Effector memory CD8-positive, alpha-beta T cell (primary cell): ENCODE measurements at places on chromosomes 3 and 15.

DNA sequence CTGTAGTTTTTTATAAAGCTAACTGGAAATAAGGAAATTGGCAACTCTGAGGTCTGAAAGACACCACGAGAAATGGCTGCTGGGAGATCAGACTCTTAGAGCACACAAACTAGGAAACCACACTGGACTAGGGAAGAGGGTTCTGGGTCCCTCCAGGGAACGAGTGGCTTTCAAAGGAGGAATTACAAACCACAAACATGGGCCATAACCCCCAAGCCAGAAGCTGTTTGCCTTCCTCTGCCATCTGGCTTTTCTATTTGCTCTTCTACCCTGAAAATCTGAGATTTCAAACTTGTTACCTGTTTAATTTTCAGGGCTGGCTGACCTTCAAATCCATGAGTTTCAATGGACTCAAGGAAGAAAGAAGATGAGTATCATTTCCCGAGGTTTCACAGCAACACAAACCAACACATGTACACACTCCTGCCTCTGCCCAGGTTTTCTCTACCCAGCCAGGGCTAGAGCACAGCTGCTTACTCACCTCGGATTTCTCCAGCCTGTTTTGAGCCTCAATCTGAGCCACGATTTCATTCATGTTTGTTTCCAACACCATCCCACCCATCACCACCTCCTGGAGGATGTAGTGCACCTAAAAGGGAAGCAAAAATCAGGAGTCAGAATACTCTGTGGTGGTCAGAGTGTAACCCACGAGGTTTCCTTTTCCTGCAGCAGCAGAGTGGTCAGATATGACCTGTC is 22.6 kb upstream of the ANPEP start:
- DNase-seq: no peak

DNA sequence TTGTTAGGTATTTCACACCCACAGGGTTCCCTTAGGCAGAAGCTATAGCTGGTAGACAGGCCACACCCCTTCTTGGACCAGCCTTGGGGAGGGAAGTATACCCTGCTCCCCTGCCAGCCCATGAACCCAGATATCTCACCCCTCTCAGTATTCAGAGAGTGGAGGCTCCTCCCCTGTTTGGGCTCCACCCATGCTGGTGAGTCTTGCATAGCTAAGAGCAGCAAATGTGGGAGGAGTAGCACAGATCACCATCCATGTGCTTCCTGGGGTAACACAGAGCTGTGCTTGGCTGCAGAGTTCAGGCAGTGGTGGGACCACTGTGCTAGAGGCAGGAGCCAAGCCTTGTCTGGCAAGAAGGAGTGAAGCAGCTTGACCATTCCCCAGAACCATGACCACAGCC is 427.2 kb downstream of the ZIC1 start:
- DNase-seq: no peak

GRCh38 chr3:155560135-155560534 is 184.7 kb downstream of the PLCH1 start:
- DNase-seq: no peak

DNA sequence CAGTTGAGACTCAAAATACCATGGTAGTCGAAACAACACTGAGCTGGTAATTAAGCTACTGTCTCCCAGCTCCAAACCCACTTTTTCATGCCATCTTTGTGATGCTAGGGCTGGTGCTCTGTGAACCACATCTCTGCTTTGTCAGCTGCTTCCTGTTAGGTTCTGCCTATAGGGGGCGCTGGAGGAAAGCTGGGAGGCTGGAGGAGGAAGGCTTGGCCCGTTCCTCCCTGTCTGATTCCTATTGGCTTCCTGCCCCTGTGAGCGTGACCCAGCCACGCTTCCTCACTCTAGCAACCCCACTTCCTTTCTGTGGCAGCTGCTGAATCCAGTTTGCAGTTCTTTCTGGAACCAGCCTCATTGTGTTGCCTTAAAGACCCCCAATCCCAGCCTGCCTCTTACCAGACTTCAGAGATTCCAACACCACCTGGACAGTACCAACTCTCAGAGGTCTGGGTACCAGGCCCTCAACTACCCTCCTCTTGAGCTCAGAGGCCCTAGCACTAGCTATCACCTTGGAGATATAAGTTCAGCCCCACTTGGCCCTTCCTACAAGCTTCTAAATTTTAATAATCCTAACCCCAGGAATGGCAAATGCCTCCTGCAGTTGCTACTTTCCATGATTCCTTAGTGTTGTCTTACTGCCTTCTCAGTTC is 120.9 kb downstream of the ERC2 start:
- DNase-seq: no peak

- no peak for DNase-seq
Measured at GRCh38 chr15:94677202-94677790, 445.9 kb downstream of the MCTP2 start.

DNA sequence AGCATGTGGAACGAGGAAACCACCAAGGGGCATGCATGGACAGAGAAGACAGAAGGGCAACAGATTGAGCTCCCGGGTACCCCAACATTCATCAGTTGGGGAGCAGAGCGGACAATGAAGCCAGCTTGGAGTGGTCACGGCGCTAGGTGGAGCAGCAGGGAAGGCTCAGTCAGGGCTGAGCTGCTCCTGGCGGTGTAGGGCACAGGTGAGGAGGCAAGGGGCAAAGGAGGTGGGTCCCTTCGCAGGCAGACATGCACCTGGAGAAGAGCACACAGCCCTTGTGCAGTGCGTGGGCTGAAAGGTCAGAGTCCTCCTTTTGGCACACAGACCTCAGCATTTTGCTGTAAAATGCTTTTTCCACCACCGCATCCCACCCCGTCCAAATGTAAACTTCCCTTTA is 90.0 kb upstream of the SLC6A6 start:
- no peak for DNase-seq

GRCh38 chr3:154864947-154865346 is 215.2 kb upstream of the MME start:
- no peak for DNase-seq

- DNase-seq: no peak
Measured at GRCh38 chr3:191555037-191555436, 94.1 kb downstream of the PYDC2 start.

GRCh38 chr3:154886437-154886836 is 193.7 kb upstream of the MME start:
- no peak for DNase-seq

DNA sequence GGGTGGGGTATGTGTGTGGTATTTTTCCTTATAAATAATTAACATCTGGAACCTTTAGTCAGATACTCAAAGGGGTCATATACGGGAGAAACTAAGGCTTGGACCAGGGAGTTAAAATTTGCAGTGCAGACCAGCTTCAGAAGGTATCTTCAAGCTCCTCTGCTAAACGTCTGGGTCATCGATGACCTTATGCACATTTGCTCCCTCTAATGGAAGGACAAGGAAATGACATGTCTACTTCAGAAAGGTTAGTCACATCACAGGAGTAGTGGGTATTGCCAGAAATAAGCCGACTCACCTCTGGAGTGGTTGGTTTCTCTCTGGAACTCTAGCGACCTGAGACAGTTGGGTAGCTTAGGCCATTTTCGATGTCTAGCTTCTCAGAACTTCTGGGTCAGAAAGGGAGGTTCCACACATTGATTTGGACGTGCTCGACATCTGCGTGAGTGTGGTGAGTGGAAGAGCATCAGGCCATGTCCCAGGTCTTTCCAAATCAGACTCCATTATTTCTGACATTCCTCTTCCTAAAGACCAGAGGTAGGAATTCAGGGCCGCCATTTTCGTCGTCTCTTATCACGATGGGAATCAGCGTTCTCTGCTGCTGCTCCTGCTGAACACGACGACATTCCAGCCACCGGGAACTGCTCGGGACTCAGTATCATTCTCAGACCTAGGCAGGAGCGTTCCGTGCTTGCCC is 31.8 kb upstream of the RASA2 start:
- peak; percentile 30 for DNase-seq

DNA sequence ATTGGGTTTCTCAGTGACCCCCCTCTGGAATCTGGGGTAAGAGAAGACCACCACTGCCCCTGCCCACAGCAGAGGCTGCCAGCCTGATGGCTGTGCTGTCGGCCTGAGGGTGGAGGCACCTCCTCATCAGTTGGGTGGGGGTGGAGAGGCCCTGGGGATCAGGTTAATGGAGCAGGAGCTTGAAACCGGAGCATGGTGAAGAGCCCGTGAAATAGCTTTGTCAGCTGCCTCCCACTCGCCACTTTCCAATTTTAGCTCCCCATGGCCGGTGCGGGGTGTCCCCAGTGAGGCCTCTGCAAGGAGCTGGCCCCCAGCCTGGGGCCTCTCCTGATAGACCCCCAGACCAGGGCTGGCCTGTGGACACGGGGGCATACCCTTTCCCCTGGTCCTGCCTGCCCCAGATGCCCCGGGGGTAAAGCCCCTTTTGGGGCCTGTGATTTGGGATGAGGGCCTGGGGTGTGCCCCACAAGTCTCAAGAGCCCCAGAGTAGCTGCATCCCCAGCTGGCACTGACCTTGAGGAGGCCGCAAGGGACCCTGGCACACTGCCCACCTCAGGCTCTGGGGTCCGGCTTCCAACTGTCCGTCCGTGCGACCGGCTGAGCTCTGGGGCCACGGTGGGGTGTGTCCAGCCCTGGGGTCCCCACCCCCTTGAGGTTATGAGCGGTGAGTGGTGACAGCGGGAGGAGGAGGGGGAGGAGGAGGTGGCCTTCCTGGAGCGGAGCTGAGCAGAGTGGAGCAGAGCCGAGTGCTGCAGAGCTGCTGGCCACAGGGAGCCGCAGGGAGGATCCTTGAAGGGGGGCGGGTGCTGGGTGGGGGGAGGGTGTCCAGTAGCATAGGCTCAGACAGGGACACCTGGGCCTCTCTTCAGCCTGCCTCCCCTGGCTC is at the start of gene HHATL:
Gene HHATL, minus strand, starts transcription at position 733 of the 886 bp plus-strand sequence. CDS start 1,972 bp downstream, outside the sequence.
- DNase-seq: no peak

- no peak for DNase-seq
Measured at GRCh38 chr3:121989943-121990342, 32.1 kb downstream of the ILDR1 start.

DNA sequence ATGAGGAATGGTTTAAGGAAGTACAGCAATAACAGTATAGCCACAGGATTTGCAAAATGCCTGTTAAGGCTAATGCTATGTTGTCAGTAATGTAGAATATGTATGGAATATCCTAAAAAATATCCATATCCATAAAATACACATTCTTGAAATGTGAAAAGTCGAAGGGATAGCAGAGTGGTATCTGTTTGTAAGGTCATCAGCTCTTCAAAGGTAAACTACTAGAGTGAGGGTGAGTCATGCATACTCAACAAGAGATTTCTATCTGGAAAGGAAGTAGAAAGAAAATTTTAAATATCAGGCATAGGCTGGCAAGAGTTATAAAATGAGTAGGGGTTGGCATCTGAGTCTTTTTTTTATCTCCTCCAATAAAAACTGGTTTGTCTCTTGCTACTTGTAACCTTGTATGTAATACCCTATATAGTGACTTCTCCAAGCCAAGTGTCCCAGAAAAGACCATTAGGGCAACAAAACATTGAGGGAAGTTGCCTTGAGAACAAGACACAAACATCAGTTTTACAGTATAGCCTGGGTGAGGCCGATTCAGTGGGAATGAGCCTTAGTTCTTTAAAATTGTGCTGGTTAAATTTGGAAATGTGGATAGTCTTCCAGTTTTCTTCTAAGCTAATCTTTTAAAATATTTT is 103.1 kb downstream of the SPATA16 start:
- no peak for DNase-seq

DNA sequence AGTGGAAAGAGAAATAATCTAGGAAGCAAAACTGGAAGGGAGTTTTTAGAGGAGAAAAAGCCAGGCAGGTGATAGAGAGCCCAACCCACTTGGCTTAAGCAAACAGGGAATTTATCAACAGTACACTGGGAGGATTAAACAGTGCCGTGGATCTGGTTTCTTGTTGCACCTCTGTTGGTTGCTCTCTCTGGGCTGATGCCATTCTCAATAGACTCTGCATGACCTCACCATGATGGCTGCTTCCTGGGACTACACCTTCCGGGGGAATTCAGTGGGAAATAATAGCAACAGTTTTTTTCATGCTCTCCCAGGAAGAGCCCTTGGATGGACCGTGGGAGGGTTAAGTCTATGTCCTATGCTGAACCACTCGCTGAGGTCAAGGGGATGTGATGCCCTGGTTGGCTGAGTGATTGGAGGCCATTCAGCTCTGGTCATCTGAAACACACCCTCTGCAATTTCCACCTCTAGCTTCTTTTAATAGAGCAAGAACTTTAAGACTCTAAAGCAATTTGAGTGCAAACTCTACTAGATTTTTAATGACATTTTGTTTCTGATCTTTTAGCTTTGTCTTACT is 74.2 kb downstream of the EPHB1 start:
- DNase-seq: no peak
